ENCODE measurements at places on chromosomes 6 and 20. TPM values are rescaled to one million over a fixed set of nuclear protein-coding genes. Genes with fewer than 3 reads are reported as not detected.

The COL10A1 gene
- total RNA-seq = 0.17 TPM

GRCh38 chr20:10672624-10673127, 1.1 kb downstream of the JAG1 start:
- DNase-seq = peak; percentile 66

GRCh38 chr6:69673298-69673697, 123.5 kb downstream of the LMBRD1 start:
- no peak for DNase-seq

DNA sequence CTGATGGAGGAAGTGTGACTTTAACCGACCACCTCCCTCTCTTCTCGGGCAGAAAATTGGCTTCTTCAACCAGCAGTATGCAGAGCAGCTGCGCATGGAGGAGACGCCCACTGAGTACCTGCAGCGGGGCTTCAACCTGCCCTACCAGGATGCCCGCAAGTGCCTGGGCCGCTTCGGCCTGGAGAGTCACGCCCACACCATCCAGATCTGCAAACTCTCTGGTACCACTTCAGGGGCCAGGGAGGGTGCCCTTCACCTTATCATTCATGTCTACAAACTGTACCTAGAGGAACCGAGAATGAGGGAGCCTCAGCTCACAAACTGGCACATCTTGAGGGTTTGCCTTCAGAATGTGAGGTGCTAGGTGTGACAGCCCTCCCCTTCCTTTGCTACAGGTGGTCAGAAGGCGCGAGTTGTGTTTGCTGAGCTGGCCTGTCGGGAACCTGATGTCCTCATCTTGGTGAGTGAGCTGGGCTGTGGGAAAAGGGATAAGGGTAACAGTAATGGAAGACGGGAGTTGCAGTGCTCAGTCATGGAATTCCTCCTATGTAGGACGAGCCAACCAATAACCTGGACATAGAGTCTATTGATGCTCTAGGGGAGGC, 18.6 kb downstream of the ABCF1 start:
- no peak for DNase-seq

The PROKR2 gene
- total RNA-seq = not detected

GRCh38 chr20:32636283-32636682, 37.5 kb downstream of the C20orf203 start:
- DNase-seq = peak; percentile 73

The CST4 gene
- not detected for total RNA-seq

DNA sequence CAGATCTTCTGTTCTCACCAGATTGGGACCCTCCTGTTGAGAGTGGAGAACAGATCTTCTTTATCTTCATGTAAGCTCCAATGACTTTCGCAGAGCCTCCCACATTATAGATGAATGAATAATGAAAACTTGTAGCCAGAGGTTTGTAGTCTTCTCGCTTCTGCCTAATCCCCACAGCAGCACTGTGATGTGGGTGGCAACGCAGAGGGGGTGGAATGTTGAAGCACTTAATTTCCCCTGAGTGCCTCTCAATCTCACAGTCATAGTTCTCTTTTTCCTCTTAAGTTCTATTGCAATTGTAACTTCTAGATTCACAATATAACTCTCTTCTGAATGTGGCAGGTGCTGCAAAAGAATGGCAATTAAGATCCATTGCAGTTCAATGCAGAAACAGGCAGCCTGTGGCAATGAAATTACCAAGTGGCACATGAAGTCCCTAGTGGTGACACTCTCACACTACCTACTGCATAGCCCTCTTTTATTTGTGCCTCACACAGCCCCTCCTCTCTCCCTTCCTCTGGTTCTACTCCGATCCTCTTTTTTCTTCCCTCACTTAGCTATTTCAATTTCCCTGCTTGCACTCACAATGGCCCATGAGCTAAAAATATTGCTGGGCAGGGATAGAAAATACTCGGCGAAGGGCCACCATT, 281.9 kb downstream of the UBE3D start:
- peak; percentile 10 for DNase-seq

DNA sequence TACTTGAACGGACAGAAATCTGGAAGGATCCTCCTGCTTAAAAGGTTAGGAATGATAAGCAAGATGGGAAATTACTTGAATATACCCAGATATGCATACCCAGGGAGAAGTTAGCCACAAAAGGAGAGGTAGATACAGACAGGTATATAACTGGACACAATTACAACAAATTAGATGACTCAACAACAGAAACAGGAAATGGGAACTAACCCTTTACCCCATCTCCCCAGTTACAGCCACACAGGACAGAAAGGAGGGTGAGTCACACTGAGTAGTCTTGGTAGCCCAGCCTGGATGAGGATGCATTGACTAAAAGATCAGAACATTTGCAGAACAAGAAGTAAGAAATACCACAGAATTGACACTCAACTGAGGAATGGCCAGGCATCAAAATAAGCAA, 61.2 kb downstream of the C6orf52 start:
- peak; percentile 91 for DNase-seq

DNA sequence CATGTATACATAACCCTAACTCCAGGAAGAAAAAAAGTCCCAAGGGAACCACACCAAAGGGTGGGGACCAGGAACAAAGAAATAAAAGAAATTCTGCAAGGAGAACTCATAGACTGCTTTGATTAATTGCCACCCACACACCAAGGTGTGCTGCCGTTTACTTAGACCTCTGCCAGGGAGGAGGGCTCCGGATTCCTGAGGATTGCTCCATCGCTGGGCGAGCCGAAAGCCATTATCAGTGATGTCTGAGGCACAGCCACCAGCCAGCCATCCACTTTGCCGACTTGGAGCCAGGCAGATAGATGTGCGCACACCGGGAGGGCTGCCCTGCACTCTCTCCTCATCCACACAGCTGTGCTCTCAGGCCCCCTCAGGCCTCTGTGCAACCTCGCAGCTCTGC, 272.7 kb upstream of the FOXQ1 start:
- no peak for DNase-seq

DNA sequence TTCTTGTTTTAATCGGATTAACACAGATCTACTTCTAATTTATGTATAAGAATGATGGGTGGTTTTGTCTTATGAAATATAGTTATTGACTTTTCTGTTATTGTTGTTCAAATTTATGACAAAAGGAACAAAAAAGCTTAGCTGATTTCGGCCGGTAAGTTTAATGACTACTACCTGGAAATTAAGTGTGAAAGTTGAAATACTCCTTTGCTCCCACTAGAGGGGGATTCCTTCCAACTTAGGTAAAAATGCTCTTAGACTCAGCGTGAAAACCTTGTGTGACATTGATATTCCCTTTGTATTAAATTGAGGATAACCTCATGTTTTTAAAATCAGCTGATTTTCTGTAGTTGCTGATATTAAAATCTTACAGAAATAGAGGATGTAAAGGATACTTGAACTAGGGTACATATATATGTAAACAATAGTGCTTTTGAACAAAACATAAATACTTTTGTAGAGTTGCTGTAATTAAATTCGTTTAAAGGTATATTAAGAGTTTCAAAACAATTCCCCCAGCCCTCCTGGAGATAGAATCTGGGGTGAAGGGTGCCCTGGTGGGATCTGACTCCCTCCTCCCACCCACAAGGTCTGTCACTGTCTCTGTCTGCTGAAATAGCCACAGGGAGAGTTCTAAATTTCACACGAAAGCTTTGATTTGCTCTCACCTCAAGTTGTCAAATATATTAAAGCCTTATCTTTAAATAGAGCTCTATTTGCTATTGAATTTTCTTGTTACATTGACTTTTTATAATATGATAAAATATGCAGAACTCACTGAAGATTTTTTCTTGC, 257.5 kb downstream of the ARID1B start:
- DNase-seq = peak; percentile 56

The RBM12 gene
- 57.8 TPM for total RNA-seq

The PRIM2 gene
- total RNA-seq = 103 TPM

The TGM2 gene
- total RNA-seq = 33.4 TPM

The YIPF3 gene
- total RNA-seq = 127 TPM

DNA sequence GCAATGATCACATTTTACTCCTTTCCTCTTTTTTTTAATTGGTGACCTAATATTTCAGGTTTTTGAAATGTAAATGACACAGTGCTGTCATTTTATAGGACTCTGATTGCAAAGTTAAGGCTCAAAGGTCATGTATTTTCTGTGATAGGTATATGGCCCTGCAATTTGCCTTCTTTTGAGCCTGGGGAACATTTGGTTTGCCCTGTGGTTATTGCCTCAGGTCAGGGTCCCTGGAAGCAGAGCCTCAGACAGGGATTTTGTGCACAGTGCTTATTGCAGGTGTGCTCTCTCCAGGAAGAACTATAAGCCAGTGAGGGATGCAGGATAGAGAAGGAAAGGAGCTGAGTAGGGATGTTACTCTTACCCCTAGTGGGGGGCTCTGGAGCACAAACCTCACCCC, 229.3 kb upstream of the ECI2 start:
- DNase-seq = no peak

- DNase-seq = peak; percentile 18
These were observed 60.2 kb downstream of the CTCFL start for GRCh38 chr20:57464642-57465211.

The SRSF6 gene
- 39.2 TPM for total RNA-seq

DNA sequence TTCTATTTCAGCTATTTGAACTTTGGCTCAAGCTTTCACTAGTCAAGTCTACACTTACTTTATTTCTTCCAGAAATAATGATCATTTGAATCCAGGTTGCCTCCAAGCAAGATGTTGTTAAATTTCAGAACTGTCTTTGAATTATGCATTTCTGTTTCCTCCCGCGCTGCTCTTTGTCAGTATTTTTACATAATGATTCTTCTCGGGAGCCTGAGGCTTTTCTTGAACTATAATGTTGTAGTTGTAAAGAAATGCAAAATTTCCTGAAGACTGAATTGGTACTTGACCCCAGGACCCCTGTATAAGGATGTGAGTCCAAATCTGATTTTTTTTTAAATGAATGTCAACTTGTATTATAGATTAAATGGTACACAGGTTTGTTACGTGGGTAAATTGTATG, 80.4 kb downstream of the ARMC2 start:
- DNase-seq = no peak

The RIN2 gene
- total RNA-seq = 10.6 TPM

GRCh38 chr6:13763740-13764381, 50.5 kb downstream of the MCUR1 start:
- no peak for DNase-seq

- no peak for DNase-seq
These were observed 11.5 kb downstream of the CFAP206 start for GRCh38 chr6:87419266-87419665.

DNA sequence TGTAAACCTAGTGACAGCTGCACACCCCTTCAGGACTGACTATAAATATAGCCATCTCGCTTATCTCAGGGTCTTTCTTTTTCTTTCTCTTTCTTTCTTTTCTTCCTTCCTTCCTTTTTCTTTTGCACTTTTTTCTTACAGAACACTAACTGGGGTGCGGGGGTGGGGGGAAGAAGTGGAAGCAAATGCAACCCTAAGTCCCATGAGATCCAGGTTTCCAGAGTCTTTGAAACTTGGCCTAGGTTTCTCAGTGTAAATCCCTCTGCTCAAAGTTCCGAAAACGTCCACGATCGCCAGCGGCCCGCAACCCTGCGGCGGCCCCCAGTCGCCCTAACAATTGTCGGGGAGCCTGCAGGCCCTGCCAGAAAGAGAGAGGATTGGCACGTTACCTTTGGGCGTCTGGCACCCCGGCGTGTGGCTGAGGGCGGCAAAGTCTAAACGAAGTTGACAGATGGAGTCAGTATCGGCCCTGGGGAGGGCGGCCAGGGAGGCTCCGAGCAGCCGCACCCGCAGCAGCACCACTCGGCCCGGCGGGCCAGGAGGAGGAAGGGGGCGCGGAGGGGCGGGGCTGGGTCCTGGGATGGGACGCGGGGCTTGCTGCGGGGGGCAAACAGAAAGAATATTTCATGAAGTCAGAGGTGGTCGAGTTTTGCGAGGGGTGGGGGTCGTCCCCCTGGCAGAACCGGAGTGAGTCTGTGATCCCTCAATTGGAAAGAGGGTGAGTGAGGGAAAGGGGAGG, 577 bp upstream of the FOXF2 start:
- DNase-seq = no peak

DNA sequence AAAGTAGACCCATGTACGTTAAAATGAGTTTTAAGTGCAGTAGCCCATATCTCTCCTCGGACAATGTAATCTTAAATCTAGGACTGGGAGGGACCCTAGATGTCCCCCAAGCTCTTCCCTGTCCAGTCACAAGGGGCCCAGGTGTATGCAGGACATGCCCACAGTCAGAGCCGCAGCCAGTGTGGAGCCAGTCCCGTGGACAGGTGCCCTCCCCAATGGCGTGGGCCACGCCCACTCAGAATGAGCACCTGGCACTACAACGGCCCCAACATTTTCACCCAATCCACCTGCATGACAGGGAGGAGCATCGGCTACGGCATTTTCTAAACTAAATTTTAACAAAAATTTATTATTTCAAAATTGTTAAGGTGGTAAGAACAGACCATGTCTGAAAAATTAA, 53.2 kb downstream of the WDR27 start:
- no peak for DNase-seq

- no peak for DNase-seq
These were observed 150.8 kb downstream of the SASH1 start for GRCh38 chr6:148493424-148493823.

The FAM135A gene
- total RNA-seq = 14.0 TPM

- no peak for DNase-seq
These were observed 1382.4 kb upstream of the ADGRB3 start for GRCh38 chr6:67252663-67253062.

DNA sequence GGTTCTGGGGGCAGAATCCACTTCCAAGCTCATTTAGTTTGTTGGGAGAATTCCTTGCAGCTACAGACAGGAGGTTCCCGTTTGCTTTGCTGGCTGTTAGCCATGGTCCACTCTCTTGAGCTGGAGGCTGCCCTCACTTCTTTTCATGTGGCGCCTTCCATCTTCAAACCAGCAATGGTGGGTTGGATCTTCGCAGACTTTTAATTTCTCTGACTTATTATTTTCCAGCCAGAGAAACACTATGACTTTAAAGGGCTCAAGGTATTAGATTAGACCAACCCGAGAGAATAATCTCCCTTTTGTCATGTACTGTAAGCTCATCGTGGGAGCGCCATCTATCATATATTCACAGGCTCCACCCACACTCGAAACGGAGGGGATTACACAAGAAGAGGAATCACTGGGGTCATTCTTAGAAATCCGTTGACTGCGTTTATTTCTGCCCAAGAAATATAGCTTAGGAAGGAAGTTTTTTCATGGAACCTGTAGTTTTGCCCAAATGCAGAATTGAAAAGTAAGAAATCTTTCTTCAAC, 38.9 kb downstream of the SAMD5 start:
- no peak for DNase-seq

The MLN gene
- not detected for total RNA-seq

DNA sequence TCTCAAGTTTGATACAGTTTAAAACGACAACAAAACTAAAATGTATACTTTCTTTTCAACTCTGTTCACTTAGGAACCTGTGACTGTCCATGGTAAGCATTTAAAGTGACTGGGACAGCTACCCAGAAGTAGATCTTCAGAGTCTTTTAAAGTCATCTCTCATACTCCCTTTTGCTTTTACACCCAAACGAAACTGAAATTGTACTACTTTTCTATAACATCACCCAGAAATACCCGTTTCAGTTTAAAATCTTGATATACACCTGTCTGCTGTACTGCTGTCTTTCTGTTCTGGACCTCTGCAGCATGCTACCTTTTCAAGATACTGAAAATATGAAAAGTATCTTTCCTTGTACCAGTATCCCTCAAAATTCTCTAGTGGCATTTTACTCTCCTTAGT, 170.4 kb upstream of the THEMIS start:
- DNase-seq = no peak

The KHDC1 gene
- total RNA-seq = 5.8 TPM

- no peak for DNase-seq
These were observed 83.3 kb downstream of the RCAN2 start for GRCh38 chr6:46407776-46408530.

The LY86 gene
- not detected for total RNA-seq

GRCh38 chr6:169254456-169255316, 1.0 kb upstream of the THBS2 start:
- DNase-seq = no peak

The FAM162B gene
- 0.29 TPM for total RNA-seq

The C4A gene
- 0.27 TPM for total RNA-seq
